ENCODE measurements at places on chromosomes 6 and 20. TPM values are rescaled to one million over a fixed set of nuclear protein-coding genes. Genes with fewer than 3 reads are reported as not detected.

The OR12D2 gene
- total RNA-seq, result not detected

The FAM162B gene
- 3.6 TPM for total RNA-seq

DNA sequence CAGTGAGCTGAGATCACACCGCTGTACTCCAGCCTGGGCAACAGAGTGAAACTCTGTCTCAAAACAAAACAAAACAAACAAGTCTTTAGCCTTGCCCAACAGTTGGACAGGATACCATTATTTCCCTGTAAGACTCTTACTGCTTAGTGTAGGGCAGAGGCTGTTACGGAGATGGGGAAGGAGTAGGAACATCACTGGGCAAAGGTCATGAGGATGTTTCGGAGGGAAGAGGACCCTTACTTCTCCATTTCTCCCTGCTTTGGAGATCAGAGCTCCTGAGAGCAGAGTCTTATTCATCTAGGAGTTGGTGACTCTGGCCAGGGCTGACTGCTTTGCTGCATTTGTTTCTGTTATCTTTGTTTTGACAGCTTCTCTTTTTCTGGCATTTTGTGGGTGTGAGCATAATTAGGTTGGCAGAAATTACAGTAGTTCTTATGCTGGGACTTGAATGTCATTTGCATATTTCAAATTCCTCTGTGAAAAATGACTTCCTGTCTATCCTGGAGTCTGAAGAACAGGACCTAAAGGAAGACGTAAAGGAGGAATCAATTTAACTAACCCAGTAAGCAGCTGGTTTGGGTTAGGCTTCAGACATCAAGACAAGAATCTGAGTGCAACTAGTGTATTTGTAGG, 89.0 kb downstream of the CDS2 start:
- no peak for DNase-seq

- DNase-seq, result no peak
Observed at GRCh38 chr6:11404081-11404480, 133.5 kb upstream of the TMEM170B start.

- DNase-seq, result no peak
Observed at GRCh38 chr6:29107758-29108157, at the start of gene OR2J3. Gene OR2J3 (plus strand): TSS chr6:29108058. CDS start chr6:29111891, 3,833 bp downstream.

DNA sequence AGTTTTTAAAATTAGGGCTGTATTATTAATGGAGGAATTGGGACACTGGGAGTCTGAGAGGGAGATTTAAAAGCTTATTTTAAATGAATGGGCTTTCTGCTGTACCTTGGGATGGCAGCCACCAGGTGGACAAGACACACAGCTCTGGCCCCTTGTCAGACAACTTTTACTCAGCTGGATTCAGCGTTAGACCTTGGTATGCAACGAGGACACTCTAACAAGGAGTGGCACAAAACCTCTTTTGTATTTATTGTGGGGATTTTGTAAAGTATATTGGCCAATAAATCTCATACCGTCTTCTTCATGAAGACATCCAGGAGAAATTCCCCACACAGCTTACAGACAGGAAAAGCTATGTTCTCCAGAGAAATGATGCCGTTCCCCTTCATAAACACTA, 105.7 kb downstream of the LCA5 start:
- no peak for DNase-seq

GRCh38 chr20:54608039-54608745, 132.8 kb downstream of the DOK5 start:
- no peak for DNase-seq

- no peak for DNase-seq
Observed at GRCh38 chr6:32095338-32096086, 13.6 kb downstream of the TNXB start.

- no peak for DNase-seq
Observed at GRCh38 chr6:39256294-39256940, 27.1 kb upstream of the KCNK5 start.

DNA sequence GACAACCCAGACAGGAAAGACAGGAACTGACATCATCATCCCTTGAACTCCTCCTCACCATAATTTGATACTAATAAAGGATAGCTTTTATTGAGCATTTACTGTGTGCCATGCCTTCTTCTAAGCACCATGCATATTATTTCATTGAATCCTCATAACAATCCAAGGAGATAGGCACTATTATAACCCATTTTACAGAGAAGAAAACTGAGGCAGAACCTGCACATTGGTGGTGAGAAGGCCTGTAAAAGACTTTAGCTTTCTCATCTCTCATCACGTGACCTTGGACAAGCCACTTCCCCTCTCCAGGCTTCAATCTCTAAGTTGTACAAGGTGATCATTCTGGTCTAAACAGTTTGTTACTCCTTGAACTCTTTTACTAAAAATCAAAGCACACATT, 34.5 kb upstream of the PREX1 start:
- no peak for DNase-seq
